ENCODE measurements at places on chromosomes 5 and 9. TPM values are rescaled to one million over a fixed set of nuclear protein-coding genes. Genes with fewer than 3 reads are reported as not detected.

CHD1 gene
- total RNA-seq: 17.7 TPM

MOB3B gene
- total RNA-seq: not detected

ITK gene
- total RNA-seq: not detected

SEC24A gene
- 36.4 TPM for total RNA-seq

MCIDAS gene
- not detected for total RNA-seq

TLR4 gene
- 17.8 TPM for total RNA-seq

TNFAIP8 gene
- 14.2 TPM for total RNA-seq

OCLN gene
- total RNA-seq: 0.68 TPM

IFNE gene
- total RNA-seq: 0.84 TPM

CD72 gene
- total RNA-seq: 1.2 TPM

TAF1L gene
- total RNA-seq: not detected

NMUR2 gene
- total RNA-seq: not detected

LRRC19 gene
- not detected for total RNA-seq
